Stimulated activated memory B cell treated with anti-CD40 and anti-IgM and Interleukin-4, amounts not matched to agents 10 μg/mL and 1 μg/mL and 100 μg/mL, for 72 hours (primary cell): ENCODE measurements at places on chromosomes 6 and 20.

DNA sequence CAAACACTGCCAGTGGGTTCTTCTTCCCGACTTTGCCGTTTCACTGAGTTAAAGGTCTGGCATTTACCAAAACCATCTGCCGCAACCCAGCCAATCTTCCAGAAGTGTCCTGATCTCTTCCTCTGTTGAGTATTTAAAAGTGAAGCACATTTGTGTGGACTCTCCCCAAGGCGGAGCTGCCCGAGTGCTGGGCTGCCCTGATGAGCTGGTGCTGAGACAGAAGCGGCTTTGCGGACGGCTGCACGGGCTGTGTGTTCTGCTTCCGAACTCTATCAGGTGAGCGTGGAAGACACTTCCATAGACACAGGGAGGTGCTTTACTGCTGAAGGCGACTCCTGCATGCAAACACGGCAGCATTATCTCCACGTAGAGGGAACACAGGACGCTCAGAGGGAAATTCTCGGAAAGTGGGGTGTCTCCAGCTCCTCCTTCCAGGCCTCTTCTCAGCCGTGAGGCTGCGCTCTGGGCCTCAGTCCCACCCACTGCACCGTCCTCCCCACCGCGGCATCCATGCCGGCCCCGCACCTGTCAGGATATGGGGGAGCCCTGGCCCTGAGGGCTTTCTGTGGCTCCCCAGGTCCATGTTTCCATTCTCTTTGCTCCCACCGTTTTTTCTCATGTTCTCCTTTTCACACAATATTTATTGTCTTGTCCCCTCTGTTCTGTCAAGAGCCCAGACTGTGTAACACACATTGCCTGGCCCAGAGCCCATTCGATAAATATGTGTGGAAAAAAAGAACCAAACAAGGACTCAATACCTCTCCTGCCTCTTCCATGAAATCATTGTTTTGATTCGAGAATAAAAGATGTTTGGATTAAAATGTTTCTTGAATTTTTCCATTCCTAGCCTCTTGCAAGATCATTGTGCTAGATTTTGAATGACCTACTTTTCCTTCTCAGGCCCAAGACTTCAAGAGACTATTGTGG is 205.1 kb downstream of the DLL1 start:
- peak overlapping the region; percentile 95 for H3K27ac ChIP-seq
- H3K4me3 ChIP-seq, result no peak overlapping the region
- no peaks in the 10 kb centered on the region for H3K27me3 ChIP-seq
- H3K36me3 ChIP-seq, result no peaks in the 10 kb centered on the region
- H3K4me1 ChIP-seq, result peaks cover 31% of the 10 kb centered on the region

DNA sequence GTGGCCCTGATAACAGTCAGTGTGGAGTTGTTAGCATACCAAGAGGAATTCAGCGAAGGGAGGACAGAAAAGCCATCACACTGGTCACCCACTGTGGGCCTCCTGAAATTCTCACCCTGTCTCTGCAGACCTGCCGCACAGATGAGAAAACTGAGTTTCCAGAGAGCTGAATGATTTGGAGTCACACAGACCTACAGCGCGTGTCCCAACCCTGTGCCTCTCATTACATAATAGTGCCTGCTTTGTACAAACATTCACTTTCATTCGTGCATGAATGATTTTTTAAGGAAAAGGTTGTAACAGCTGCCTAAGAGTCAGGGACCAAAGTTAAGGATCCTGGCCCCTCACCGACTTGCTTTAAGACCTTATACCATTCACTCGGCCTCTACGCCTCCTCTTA is 62.7 kb downstream of the THBS2 start:
- H3K27ac ChIP-seq, result no peak overlapping the region
- no peak for ATAC-seq
- H3K27me3 ChIP-seq, result peaks cover 21% of the 10 kb centered on the region
- H3K36me3 ChIP-seq, result no peaks in the 10 kb centered on the region

DNA sequence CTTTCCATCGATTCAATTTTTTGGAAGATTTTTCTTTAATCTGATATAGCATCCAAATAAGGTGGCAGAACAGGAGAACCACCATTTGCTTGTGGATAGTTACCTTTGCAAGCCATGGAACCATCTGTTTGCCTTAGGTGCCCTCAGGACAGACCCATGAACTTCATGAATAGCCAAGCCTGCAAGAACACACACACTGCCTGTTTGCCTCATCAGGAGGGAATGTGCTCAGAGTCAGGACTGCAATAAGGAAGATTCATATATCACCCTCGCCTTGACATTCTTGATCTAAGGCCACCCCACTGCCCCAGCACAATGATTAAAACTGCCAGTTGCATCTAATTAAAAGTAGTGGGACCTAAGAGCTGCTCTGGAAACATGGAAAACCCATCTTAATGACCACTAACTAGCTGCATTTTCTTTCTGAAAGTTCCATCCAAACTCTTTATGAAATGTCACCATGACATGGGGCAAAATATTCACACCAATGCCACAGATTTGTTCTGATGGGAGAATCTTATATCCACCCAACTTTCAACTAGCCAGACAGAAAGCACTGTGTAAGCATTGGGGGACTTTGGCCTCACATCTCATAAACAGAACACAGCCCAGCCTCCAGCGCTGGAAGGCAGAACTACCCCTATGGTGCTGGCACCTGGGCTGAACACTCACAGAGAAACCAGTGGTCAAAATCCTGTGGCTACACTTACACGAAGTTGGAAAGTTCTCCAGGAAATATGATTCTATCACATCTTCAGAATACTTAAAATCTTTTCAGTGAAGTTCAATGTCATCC is 48.3 kb downstream of the TBXT start:
- no peak overlapping the region for H3K27ac ChIP-seq
- no peaks in the 10 kb centered on the region for H3K4me1 ChIP-seq
- peaks cover 15% of the 10 kb centered on the region for H3K27me3 ChIP-seq
- no peaks in the 10 kb centered on the region for H3K36me3 ChIP-seq

- H3K4me3 ChIP-seq, result peak overlapping the region; percentile 46
- H3K36me3 ChIP-seq, result peaks cover 2% of the 10 kb centered on the region
- peaks cover 35% of the 10 kb centered on the region for H3K27me3 ChIP-seq
- peak overlapping the region; percentile 16 for H3K27ac ChIP-seq
- peak; percentile 89 for ATAC-seq
Measured at GRCh38 chr20:3658716-3659491, 4.3 kb downstream of the GFRA4 start.

DNA sequence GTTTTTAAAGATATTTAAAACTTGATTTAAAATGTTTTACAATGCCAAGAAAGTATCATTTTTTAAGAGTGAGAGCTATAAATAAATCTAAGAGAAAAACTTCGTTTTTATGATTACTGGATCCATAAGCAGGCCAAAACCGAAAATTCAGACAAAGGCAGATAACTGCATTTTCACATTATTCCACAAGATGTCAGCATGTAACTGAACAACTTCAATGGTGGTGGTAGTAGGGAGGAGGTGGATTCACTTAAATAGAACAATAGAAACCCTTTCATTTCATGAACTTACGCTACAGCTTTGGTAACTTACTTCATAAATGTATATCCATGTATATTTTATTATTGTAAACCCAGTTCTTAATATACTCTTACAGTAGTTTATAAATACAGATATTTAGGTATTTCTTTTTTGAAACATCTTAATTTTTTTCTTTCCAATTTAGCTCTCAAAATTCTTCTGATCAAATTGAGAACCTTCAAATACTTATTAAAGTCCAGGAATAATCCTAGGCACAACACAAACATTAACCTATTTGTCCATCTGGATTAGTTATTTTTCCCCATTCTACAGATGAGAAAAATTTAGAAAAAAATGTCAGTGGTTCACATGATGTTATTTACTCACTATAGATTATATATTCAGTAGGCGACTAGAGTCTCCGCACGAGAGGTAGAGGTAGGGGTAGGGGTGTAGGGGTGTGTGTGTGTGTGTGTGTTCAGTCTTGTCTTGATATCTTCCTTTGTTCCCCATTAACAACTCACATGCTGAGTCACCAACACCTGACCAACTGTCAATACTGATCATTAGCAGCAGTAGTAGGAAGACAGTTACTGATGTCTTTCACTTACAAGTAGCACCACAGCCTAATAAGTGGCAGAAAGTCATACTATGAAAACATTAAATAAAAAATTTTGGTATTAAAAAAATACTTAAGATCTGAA is 111.5 kb downstream of the ARHGAP18 start:
- H3K4me1 ChIP-seq, result no peaks in the 10 kb centered on the region
- no peaks in the 10 kb centered on the region for H3K36me3 ChIP-seq
- no peak overlapping the region for H3K4me3 ChIP-seq
- peak; percentile 43 for ATAC-seq
- H3K27ac ChIP-seq, result no peak overlapping the region

- H3K27me3 ChIP-seq, result no peaks in the 10 kb centered on the region
- H3K27ac ChIP-seq, result peak within 1 kb of the TSS; percentile 68
- peaks cover 48% of the 10 kb centered on the region for H3K4me1 ChIP-seq
- ATAC-seq, result peak; percentile 88
Measured at GRCh38 chr20:407953-408842, at the start of gene RBCK1. RBCK1 (plus strand) TSS chr20:408299; CDS start chr20:408758, 459 bp downstream.
